ENCODE measurements at places on chromosomes 1 and 21.

DNA sequence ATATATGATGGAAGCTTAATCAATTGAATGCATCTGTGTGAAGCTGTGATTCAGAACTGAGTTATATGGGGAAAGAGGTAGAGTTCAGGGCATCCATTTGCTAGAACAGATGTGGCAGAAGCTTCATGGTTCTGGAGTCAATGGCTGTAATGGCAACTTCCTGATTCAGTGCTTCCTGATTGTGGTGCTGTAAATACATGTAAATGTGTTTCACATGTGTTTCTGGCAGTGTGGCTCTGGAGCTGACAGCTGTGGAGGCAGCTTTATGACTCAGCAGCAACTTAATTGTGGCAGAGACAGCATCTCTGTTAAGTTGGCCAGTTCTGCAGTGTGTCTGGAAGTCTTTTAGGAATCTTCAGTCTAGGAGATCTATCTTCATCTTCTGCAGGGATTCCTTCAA, 226.6 kb upstream of the ZRANB2 start:
- no peak for DNase-seq

- no peak for DNase-seq
Measured at GRCh38 chr1:180854001-180854400, 58.7 kb upstream of the KIAA1614 start.

DNA sequence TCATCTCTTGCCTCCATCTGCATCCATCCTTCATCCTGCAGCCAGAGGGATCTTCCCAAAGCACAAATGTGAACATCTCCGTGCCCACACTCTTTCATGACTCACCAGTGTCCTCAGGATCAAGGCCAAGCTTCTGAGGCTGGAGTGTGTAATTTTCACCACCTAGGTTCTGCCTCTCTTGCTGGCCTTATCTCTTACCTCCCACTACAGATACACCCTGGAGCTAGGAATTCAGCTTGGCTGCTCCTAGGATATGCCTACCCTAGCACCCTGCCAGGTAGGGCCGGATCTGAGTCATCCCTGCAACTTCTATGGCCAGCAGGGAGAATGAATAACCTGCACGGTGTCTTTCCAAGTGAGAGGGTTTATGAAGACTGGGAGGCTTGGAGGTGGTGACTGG, 208.7 kb upstream of the CSF3R start:
- no peak for DNase-seq

DNA sequence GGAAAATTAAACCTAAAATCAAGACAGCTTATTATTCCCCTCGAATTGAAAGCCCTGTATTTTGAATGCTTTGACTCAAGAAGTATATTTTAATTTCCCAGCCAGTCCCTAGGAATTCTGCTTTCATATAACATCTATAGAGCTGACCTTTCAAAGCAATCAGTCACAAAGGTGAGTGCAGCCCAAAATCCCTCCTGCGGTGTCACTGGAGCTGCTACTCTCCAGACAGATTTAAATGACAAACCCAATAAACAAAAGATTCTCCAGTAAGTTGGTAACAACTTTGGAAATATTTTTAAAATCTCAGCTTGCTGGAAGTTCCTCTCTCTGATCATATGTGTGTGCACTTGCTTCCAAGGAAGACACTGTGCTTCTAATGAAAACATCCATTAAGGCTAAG, 14.7 kb downstream of the PLPP3 start:
- no peak for DNase-seq

DNA sequence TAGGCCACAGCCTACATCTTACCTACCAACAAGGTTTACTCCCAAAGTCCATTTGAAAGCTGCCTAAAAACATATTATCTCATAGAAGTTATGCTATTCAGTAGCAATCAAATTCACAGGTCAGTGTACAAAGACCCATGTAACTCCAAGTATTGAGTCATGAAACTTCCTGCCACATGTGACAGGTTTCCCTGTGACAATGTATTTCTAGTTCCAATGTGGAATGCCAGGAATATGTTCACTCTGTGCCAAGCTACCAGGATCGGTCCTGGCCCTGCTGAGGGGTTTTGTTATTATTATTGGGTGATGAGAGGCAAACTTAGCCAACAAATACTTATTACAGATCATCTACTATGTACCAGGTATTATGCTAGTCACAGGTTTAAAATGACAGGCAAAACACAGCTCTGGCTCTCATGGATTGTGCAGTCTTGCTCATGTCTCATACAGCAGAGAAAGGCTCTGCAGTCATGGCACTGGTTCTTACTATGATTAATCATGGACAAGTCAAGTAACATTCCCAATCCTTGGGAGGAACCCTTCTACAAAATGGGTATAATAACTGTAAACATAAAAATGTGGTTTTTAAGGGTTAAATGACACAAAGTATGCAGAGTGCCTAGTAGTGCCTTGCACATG, 22.5 kb downstream of the DPH5 start:
- DNase-seq, result no peak

DNA sequence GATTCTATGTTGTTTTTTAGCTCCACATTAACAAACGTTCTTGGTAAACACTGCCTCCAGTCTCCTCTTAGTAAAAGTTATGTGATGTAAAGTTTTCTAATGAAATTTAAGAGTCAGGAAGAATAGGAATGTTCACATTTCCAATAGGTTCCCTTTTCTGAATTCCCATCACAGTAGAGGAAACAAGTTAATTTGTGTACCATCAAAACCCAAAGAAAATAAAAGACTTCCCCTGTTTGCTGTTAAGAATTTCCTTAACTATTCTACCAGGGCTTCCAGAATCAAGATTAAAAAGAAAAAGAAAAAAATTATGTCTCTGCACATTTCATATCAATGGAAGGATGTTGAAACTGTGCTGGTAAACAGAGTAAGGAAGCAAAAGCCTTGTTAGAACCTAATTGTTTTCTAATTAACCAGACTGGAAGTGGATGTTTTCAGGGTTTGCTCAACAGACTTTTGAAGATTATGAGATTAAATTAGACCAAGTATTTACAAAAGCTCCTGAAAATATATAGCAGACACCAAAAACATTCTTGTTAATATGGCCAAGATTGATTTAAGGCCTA, 43.4 kb upstream of the PALMD start:
- no peak for DNase-seq

- no peak for DNase-seq
Measured at GRCh38 chr1:54327386-54328065, 78.7 kb downstream of the SSBP3 start.

- no peak for DNase-seq
Measured at GRCh38 chr1:210688512-210689234, 360.0 kb downstream of the HHAT start.

DNA sequence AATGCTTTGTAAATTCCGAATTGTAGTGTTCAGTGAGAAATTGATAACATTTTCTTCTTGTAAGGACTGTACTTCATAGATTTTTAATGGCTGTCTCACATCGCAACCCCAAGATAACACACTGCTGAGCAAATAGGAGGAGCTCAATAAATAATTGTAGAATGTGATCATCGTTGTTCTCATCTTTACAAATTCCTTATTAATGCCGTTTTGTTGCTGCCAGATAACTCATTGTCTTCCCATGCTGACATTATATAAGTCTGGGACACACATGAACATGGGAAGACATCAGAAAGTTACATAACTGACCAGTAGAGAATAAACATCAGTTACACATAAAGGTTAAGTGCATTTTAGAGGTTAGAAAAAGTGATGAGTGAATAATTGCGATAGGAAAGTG, 46.4 kb upstream of the TSPAN2 start:
- DNase-seq, result no peak

- DNase-seq, result no peak
Measured at GRCh38 chr1:209885403-209886218, 52.4 kb upstream of the SYT14 start.

GRCh38 chr1:56477164-56478111, 101.9 kb downstream of the PLPP3 start:
- no peak for DNase-seq

GRCh38 chr1:243313635-243314536, 58.0 kb downstream of the SDCCAG8 start:
- no peak for DNase-seq

GRCh38 chr1:172820475-172821158, 161.7 kb downstream of the FASLG start:
- DNase-seq, result no peak

DNA sequence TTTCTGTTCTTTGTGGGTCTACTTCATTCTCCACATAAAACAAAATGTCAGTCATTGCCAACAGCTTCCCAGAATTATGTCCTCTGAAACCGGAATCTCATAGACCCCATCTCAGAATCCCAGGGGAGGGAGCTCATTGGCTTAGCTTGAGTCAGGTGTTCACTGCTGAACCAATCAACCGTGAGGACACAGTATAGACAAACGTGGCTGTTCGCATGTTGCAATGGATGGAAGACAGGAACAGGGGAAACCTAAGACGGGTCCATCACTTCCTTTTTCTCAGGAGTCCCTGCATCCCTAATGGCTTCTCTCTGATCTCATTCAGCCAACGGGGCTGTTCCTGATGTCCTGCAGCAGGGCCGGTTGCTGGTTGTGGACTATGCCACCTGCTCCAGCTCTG, 9.1 kb downstream of the CELA2A start:
- DNase-seq, result no peak

- no peak for DNase-seq
Measured at GRCh38 chr1:176379626-176380339, 83.2 kb upstream of the PAPPA2 start.

DNA sequence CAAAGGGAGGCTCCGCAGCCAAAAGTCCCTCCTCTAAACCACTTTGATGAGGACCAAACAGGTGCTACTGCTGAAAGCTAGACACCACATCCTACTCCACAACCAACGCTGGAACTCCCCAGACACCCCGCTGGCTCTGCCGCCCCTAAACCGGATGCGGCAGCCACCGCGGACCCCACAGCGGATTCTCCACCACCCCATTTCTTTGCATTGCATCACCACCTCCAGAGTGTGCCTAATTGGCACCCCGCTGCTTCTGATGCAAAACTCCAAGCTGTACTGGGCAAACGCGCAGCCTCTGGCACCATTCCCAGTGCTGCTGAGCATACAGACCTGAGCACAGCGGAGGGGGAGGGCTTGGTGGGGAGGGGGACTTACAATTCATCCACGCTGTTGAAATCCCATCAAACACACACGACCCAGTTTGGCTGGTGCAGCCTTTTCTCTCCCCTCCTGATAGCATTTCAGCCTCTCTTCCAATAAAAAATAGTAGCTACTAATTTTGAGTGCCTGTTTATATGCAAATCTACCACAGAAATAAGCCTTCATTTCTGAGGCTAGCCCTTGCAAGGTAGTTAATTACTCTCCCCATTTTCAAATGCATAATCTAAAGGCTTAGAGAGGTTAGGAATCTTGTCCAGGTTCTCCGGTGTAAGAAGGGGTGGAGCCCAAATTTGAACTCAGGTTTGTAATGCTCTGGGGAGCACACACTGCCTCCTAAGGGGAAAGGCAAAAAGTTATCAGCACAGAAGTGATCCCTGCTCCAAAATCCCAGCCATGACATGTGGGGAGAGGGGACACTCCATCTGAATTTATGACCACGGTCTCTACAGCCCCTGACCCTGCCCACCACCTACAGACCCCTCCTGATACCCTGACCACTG, 12.2 kb upstream of the RGS16 start:
- DNase-seq, result peak; percentile 97

GRCh38 chr1:41707793-41708192, 210.9 kb downstream of the HIVEP3 start:
- DNase-seq, result no peak

DNA sequence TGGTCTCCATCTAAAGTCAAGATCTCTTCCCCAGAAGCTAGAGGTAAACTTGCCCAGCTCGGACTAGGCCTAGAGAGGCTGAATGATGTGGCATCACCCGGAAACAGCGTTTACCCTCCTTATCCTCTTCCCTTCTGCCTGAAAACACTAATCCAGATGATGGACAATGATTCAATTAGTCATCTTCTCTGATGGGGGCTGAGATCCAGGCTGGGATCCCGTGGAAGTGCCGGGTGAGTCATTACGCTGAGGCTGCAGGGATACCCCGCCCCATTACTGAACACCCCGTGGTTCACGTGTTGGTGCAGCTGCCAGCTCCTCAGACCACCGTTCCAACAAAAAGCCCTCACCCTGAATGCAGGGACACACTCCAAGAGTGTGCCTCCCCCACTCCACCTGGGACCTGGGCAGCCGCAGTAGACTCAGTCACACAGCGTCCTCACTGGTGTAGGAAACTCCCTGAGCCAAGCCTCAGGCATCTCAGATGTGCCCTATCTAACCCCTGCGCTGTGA, 2.0 kb downstream of the S100A6 start:
- peak; percentile 56 for DNase-seq

GRCh38 chr1:231216498-231216897, 24.5 kb upstream of the GNPAT start:
- DNase-seq, result peak; percentile 36

DNA sequence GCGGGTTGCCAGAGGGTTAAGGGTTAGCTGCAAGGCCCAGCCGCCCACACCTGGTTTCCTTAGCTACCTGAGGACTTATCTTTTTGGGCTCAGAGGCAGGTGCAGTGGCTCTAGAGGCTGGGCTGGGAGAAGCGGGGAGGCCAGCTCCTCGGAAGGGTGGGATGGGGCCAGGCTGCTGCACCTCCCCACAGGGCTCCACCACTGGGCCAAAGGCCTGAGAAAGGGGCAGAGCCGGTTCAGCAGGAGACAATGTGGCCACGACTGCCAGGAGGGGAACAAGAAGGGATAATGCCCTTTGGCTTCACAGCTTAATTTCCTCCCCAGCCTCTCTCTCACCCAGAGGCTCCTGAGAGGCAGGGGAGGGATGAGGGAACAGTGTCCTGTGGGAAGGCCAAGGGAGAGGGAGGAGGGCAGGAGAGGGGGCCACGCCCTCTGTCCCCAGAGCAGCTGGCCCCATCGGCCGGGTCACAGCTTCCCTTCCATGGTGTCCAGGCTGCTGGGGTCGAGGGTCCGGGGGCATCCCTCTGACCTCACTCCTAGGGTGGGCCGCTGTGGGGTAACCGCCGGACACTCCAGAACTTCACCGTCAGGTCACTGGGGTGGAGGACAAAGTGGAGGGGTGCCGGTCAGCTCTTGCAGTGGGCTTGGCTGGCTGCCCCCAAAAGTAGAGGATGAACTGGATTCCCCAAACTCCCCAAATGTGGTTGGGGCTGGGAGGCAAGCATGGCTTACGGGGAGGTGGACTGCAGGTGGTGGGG, 50.4 kb downstream of the KIF21B start:
- DNase-seq, result no peak

GRCh38 chr1:178606839-178607238, 93.9 kb downstream of the TEX35 start:
- DNase-seq, result no peak

- no peak for DNase-seq
Measured at GRCh38 chr1:38246955-38247952, 200.7 kb upstream of the POU3F1 start.

DNA sequence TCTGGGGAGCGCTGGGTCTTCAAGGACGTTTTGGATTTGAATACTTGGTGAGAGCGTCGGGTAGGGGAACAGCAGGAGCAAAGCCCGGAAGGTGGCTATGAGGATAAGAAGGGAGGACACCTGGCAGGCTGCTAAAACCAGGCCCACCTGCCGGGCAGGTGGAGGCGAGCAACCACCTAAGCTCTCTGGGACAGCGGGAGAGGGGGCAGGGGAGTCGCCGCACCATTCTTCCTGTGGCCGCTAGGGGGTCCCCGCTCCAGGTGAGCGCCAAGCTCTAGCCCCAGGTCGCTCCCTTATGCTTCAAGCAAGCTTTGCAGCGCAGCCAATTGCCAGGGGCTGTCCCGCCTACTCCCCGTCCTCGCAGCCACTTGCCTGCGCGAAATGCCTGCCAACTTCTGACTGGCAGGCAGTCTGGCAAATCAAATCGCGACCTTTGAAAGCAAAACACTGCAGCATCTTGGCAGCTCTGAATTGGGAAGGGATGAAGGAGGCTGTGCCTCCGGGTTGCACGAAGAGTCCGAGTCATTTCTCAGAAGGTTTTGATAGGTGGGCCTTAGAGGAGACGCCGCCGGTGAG, at the start of gene NIPAL3:
TSS of gene NIPAL3 (plus strand) at position 469 of the 576 bp plus-strand sequence. CDS start 3,746 bp downstream, outside the sequence.
- peak; percentile 99 for DNase-seq

GRCh38 chr1:182259229-182259872, 132.2 kb downstream of the GLUL start:
- no peak for DNase-seq

Measured in COR-L47 (cell line).